ENCODE measurements at places on chromosomes 11 and 22.
A peak's percentile ranks its signal among the peaks of the same experiment; 100 is the strongest.

DNA sequence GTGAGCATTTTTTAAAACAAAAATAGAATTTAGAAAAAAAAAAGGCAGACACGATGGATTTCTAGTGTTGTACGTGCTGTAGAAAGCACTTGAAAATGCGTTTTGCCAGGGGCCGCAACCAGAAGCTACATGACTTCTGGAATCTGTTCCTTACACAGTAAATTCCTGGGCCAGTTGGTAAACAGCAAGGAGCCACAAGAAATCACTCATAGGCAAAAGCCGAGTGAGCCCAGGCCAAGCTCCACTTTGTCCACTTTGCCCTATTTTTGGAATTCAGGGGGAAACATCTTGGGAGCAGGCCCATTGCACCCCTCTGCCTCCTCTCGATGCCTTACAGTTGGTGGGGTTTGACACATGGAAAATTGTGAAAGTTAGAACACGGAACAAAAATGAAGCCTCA is 4.1 kb upstream of the CELSR1 start:
- DNase-seq, result no peak

- DNase-seq, result no peak
Measured at GRCh38 chr11:3906166-3906565, 50.7 kb downstream of the STIM1 start.

GRCh38 chr11:19526119-19526518 is 186.5 kb upstream of the NAV2 start:
- no peak for DNase-seq

DNA sequence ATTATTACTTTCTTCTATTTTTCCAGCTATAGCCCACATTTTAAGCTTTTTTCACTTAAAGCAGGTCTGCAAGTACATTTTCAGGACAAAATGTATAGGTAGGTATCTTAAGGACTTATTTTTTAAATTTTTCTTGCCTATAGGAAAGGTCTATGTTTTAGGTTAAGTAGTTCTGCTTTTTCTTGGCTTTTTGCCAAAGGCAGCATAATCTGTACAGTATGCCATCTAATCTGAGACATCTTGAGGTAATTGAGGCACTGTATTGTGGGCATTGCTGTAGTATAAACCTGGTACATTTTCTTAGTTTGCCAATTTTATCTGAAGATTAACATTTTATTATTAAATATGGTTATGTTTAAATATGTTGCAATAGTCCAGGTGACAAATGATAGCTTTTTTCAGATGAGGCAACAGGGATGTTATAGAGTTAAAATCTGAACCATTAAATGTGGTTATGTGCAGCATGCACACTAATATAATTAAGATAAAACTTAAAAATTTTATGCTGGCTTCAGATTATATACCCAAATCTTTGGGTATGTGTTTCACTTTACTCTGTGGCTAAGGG is 42.9 kb downstream of the QSER1 start:
- no peak for DNase-seq

DNA sequence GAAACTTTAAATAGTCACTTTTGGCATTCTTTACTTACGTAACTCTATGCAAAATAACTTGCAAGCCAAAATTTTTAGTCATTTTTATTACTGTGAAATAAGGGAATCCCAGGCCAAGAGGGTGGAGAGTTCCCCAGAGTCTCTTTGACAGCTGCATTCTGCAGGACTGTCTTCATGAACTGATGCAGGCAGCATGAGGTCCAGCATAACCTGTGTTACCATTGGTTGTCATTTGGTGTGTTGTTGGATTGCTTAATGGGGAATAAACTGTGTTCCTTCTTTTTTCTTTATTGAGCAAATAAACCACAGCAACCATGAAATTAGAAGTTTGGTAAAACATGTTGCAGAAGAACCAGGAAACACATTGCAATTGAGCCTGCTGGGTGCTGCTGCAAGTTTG is 24.6 kb downstream of the MMP27 start:
- DNase-seq, result no peak

DNA sequence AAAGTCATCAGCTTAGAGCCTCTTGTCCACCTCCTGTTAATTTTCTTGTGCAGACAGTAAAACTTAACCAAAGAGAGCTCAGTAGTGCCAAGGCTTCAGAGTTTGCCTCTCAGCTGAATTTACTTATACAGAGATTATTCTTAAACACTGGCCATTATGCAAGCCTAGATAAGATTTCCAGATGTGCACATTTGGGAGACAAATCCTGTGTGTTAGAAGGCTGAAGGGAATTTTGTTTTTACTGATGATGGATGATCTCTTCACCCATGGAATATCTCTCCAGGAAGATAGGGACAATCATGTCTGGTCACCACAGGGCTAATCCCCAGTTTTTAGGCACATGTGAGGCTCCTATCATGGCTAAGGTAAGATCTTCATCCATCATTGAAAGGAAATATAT is 157.6 kb upstream of the FAT3 start:
- DNase-seq, result no peak

DNA sequence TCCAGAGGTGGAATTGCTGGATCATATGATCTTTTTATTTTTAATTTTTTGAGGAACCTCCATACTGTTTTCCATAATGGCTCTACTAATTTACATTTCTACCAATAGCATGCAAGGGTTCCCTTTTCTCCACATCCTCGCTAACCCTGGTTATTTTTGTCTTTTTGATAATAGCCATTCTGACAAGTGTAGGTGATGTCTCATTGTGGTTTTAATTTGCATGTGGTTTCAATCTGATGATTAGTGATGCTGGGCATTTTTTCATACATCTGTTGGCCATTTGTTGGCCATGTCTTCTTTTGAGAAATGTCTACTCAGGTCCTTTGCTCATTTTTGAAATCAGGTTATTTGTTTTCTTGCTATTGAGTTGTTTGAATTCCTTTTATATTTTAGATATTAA is 15.4 kb upstream of the OR4D5 start:
- DNase-seq, result no peak

DNA sequence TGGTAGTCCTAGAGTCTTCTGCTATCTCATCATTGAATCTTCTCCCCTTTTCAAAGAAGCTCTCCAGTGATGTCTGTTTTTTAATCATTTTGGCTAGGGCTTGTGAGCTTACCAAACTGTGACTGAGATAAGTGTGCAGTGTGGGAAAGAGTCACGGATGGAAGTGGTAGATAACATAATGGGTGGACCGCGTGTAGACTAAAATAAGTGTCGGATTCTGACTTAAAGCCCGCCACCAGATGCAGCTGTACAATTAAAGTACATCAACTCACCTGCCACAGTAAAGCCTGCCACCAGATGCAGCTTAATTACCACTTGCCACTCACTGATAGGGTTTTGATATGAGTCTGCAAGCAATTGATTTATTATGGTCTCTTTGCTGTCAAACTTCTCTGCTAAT is 581.5 kb downstream of the LRRC4C start:
- no peak for DNase-seq

DNA sequence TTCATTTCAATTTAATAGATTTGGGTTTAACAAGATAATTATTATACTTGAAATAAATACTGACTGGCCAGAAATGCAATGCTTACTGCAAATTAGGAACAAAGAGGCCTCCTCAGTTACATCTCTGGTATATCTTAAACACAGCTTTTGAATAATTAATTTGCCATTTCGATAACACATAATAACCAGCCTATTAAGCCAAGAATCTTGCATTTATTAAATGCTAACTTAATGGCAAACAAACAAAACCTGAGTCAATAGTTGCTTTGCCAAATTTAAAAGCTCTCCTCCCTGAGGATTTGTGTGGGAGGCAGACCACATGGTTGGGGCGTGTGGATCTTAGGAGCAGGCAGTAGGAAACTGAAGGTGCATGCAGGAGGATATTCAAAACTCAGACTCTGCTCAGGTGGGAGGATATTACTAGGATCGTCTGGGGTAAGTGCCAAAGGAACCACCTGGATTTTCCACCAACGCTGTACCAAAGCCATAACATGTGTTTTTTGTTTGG is 17.9 kb upstream of the FJX1 start:
- no peak for DNase-seq

- peak; percentile 91 for DNase-seq
Measured at GRCh38 chr22:30426388-30427353, 1.1 kb downstream of the MTFP1 start.

DNA sequence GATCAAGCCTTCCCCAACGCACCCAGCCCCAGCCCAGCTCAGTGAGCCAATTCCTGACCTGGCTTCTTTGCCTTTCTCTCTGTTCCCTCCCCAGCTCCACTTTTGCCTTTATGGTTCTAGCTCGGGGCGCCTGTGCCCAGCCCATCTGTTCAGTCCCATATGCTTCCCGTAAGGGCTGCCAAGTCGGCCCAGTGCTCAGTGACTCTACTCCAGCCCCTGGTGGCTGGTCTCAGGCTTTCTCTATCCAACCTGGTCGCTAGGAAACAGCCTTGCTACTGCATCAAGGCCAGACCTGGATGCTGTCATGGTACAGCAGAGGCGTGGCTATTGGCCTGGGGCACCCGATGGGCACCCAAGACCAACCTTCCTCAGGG is 178.0 kb downstream of the DSCAML1 start:
- peak; percentile 79 for DNase-seq

DNA sequence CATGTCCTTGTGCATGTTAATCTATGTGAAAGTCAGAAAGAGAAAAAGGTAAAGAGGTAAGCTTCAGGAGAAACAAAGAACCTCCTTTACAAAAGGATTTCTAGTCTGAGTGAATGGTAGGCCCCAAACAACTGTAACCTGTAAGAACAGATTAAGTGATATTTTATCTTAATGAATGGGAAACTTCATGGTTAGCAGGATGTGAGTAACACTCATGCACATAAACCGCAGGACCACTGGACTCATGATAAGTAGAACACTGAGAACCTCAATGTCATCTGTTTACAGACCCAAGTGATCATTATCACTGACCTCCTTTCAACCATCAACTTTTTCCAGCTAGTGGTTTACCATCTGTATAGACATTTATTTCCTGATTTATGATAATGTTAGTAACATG is 19.9 kb downstream of the OR8G5 start:
- DNase-seq, result no peak

DNA sequence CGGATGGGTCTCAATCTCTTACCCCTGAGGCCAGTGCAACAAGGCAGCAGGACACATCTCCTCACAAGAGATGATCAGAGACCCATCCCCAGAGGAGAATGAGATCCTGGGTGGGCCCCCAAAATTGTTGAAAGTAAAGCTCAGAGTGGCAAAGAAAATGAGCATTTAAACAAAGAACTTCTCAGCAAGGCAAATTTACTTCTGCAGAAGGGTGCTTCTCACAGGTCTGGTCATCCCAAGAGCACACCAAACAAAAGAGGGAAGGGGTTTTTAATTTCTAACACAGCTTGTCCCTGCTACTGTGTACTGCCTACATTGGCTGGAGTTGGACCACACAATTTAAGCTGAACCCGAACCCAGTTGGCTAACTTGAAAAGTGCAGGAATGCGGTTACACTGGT is 1628.6 kb upstream of the RAG2 start:
- DNase-seq, result no peak

- DNase-seq, result no peak
Measured at GRCh38 chr11:17986007-17986710, 26.7 kb downstream of the SERGEF start.

- peak; percentile 47 for DNase-seq
Measured at GRCh38 chr11:132942611-132943356, 589.5 kb downstream of the OPCML start.

DNA sequence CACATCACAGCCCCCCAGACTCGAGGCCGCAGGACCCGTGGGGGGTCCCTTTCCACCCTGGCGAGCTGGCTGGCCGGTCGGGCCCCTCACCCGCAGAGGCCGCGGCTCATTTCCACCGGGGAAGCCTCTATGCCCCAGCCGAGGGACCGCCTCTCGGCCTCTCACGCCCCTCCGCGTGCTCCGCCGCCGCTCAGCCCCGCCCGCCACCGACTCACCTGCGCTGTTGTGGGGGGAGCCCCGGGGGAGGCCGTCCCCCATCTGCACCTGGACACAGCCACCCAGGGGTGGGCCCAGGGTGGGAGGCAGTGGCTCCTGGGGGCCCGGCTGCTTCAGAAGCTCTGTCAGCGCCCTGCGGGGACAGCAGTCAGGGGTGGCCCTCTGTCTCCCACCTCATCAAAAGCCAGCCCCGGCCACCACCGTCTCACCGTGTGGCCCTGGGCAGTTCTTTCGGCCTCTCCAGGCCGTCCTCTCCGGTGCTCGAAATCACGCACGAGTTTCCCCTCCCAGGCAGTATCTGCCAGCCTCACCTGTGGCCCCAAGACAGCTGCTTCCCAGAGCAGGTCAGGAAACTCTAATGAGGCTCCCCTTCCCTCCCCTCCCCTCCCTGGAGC is 3.8 kb downstream of the SHISA8 start:
- peak; percentile 39 for DNase-seq

- no peak for DNase-seq
Measured at GRCh38 chr22:46800102-46800857, 37.8 kb downstream of the TBC1D22A start.

DNA sequence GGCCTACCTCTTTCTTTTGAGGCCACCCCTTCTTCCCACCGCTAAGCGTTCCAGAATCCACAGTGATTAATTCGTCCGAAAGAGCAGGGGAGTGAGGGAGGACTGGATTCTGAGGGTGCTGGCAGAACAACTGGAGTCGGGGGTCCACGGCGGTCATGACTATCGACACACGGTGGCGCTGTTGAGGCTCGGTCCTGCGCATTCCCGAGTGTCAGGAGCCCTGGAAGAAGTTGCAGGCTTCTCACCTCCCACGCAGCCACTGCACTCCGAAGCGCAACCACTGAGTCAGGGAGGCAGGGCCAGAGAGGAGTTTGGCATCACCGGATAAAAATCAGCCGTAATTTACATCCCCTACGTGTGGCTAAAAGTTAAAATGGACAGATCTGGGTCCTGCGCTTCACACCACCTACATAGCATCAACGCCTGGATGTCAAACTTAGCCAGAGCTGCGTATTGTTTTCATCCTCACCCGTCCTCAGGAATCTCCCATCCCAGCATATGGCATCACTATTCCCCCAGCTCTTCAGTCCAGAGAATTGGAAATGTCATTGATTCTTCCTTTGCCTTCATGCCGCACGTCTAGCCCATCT is 10.7 kb upstream of the CTSF start:
- DNase-seq, result peak; percentile 87

DNA sequence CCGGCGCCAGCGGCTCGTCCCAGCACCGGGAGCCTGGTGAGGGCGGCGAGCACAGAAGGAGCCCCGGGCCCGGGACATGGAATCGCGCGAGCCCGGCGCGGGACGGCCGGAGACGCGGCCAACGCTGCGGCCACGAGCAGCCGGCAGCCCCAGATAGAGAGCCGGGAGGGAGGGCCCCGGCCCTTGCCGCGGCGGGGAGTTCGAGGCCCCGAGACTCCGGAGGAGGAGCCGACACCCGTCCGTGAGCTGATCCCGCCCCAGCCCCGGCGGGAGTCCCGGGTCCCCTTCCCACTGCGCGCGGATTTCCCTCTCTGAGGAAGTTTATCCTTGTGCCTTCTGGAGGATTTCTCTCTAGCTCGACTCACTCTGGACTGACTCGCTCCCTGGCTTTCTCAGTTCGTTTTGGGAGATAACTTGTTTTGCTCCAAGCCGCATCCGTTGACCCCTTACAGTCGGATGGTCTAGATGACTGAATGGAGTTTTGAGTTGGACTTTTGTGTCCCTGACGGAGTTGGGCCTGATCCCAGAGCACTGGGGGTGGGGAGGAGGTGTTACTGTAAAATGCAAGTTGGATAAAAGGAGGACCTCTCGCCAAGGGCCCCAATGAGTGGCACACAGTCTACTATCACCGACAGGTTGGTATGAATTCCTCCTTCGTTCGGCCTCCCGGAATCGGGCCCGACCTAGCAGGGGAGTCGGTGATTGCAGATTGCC is 585 bp downstream of the ARHGEF12 start:
- DNase-seq, result peak; percentile 31

All from H9 (cell line).